ENCODE measurements at places on chromosomes 3 and 15. TPM values are rescaled to one million over a fixed set of nuclear protein-coding genes. Genes with fewer than 3 reads are reported as not detected.

ERICH6 gene
- 0.19 TPM for polyA plus RNA-seq

SHF gene
- 9.3 TPM for polyA plus RNA-seq

CCDC33 gene
- not detected for polyA plus RNA-seq

MUC20 gene
- polyA plus RNA-seq = 3.1 TPM

NR2F2 gene
- 71.4 TPM for polyA plus RNA-seq

STX19 gene
- 0.31 TPM for polyA plus RNA-seq

AADAC gene
- not detected for polyA plus RNA-seq

FAM107A gene
- 1.7 TPM for polyA plus RNA-seq

TEX9 gene
- 1.8 TPM for polyA plus RNA-seq

SYNPR gene
- not detected for polyA plus RNA-seq

MCTP2 gene
- 1.2 TPM for polyA plus RNA-seq

USP8 gene
- 27.2 TPM for polyA plus RNA-seq

PLCH1 gene
- 1.2 TPM for polyA plus RNA-seq

LRRIQ4 gene
- 0.12 TPM for polyA plus RNA-seq

SI gene
- polyA plus RNA-seq = not detected

CYP8B1 gene
- not detected for polyA plus RNA-seq

LMOD3 gene
- 127 TPM for polyA plus RNA-seq

PTX3 gene
- polyA plus RNA-seq = 5.8 TPM

HYAL2 gene
- 49.5 TPM for polyA plus RNA-seq

SLC24A5 gene
- 0.13 TPM for polyA plus RNA-seq

SLC2A2 gene
- polyA plus RNA-seq = 2.5 TPM

UBA7 gene
- 31.6 TPM for polyA plus RNA-seq

MAP1A gene
- 23.8 TPM for polyA plus RNA-seq

LRRC31 gene
- not detected for polyA plus RNA-seq

SCAANT1 gene
- not detected for polyA plus RNA-seq

WDR93 gene
- not detected for polyA plus RNA-seq

NAALADL2 gene
- polyA plus RNA-seq = 4.8 TPM

GPR62 gene
- 0.19 TPM for polyA plus RNA-seq

CERS3 gene
- polyA plus RNA-seq = 2.3 TPM

SCG5 gene
- 8.0 TPM for polyA plus RNA-seq

STRA6 gene
- 0.57 TPM for polyA plus RNA-seq

GADL1 gene
- polyA plus RNA-seq = 10.5 TPM

TGM5 gene
- 0.05 TPM for polyA plus RNA-seq

NCEH1 gene
- 1.8 TPM for polyA plus RNA-seq

RCN2 gene
- polyA plus RNA-seq = 91.5 TPM

OXTR gene
- polyA plus RNA-seq = 7.6 TPM

PRR23B gene
- not detected for polyA plus RNA-seq

CPLX3 gene
- polyA plus RNA-seq = not detected

CACNA2D2 gene
- polyA plus RNA-seq = 9.3 TPM

NAA50 gene
- 174 TPM for polyA plus RNA-seq

EXD1 gene
- polyA plus RNA-seq = not detected

AQP9 gene
- 0.05 TPM for polyA plus RNA-seq

ATP13A5 gene
- polyA plus RNA-seq = 0.41 TPM

VGLL3 gene
- polyA plus RNA-seq = 20.5 TPM

CHRM5 gene
- 0.12 TPM for polyA plus RNA-seq

DENND4A gene
- 13.7 TPM for polyA plus RNA-seq

ISLR gene
- polyA plus RNA-seq = 188 TPM

GOLGA6L10 gene
- 1.1 TPM for polyA plus RNA-seq

PPIP5K1 gene
- polyA plus RNA-seq = 8.9 TPM

MFAP1 gene
- polyA plus RNA-seq = 31.0 TPM

TNFAIP8L3 gene
- 2.4 TPM for polyA plus RNA-seq

KNL1 gene
- 13.4 TPM for polyA plus RNA-seq

NEK10 gene
- polyA plus RNA-seq = 3.3 TPM

HDGFL3 gene
- 46.3 TPM for polyA plus RNA-seq

ROBO2 gene
- 7.2 TPM for polyA plus RNA-seq

RNF168 gene
- polyA plus RNA-seq = 9.5 TPM

ISG20 gene
- 1.2 TPM for polyA plus RNA-seq

Measured in muscle of leg (tissue), 16 donors.